ENCODE measurements at places on chromosomes 4 and X.
A peak's percentile ranks its signal among the peaks of the same experiment; 100 is the strongest.

DNA sequence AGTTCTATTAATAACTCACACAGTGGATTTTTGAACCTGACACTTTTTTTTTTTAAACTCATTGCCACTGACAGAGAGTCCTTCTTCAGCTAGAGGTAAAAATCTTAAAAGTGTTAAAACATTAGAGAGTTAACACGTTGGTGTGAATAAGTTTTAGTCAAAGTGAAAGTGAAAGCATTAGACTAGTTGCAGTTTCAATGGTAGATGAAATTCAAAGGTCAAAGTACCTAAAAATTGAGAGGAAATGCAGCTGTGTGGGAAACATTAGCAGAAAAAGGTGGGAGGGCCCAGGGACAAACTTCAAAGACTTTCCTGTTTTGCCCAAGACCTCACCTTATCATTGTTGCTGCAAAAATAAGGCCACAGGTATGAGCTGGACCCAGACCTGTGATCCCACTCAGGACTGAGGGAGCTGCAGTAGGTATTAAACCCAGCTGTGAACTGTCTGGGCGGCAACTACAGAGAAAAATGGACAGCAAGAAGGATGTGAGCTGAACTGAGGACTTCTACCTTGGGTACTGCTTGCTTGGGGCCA is 17.6 kb upstream of the GABRA4 start:
- DNase-seq = peak; percentile 29

GRCh38 chr4:66766557-66766956 is 778.7 kb downstream of the CENPC start:
- no peak for DNase-seq

DNA sequence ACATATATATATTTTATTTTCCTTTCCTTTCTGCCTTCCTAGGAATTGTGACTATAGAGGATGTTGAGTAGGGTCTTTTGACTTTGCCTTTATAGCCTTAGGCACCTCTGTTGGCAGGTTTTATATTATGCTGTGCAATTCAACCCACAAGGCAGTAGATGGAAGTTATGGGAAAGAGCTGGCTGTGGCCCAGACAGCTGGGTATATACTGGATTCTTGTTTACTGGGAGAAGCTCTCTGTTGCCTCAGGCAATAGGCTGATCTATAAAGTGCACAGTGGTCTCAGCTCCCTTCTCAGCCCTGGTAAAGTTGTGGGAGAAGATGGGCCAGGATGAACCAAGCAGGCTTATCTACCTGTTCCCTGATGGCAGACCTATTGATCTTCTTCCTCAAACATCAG is 342.0 kb downstream of the GBA3 start:
- DNase-seq = no peak

- no peak for DNase-seq
Observed at GRCh38 chr4:18100657-18101056, 79.1 kb upstream of the LCORL start.

DNA sequence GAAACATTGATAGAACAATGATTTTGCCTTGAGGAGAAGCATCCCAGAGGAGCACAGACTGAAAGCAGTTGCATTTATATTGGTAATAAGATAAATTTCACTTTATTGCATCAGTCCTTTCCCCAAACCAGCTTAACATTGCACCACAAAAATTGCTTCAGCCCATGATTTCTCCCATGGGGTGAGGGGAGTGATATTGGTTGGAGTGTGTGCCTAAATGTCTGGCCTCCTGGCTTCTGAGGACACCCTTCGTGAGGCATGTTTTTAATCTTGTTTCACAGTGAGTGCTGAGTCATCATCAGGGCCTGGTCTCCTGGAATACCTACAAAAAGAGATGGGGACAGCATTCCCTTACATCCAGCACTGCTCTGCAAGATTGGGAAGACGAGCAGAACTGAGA is 487.9 kb downstream of the C4orf33 start:
- no peak for DNase-seq

DNA sequence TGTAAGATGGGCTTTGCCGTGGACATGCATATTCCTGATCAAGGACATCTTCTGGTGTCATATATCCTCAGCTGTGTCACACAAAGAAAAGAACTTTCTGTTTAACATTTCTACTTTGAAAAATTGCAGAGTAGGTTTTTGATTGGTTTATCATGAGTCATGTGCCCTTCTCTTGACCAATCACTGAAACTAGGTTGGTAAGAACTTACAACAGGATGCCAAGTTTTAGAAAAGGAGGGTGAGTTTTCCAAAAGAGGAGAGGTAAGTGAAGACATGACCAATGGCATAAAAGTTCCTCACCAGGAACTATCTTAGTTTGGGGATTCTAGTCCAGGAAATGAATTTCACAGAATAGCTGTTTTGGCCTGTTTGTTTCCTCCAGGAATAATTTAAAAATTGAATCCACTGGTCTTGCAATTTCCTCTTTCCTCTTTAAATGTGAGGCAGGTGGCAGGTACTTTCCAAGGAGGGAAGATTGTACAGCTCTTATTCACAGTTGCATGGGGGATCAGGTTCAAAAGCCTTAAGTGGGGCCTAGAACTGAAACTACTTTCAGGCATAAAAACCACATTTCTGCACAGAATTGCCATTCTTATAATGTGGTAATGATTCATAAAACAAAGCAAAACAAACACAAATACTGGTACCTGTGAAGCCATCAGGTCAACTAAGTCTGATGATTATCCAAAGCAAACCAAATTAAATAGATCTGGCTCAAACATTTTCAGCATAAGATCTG is 1114.5 kb upstream of the LCORL start:
- DNase-seq = no peak

GRCh38 chr4:124028182-124028581 is 631.6 kb downstream of the SPRY1 start:
- no peak for DNase-seq

DNA sequence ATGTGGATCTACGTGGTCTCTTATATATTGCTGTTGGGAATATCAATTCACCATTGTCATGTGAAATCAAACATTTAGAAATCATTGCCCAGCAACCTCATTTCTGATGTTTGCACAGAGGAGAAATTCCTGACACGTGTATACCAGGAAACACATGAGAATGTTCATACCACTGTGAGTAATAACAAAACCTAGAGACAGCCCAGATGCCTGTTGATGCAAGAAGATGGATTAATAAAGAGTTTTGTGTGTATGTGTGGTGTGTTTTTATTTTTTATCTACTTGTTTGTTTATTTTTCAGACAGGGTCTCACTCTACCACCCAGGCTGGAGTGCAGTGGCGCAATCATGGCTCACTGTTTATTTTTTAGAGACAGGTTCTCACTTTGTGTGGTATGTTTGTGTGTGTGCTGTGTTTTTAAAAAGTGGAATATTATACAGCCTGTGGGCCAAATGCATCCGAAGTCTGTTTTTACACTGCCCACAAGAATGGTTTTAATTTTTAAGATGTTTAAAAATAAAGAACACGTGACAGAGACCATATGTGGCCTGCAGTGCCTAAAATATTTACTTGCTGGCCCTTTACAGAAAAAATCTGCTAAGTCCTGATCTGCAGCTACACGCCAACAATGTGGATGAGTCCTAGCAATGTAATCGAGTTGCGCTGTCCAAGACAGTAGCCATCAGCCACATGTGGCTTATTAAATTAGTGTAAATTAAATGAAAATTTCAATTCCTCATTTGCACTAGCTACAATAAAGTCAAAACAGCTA is 39.2 kb downstream of the TXLNG start:
- no peak for DNase-seq

DNA sequence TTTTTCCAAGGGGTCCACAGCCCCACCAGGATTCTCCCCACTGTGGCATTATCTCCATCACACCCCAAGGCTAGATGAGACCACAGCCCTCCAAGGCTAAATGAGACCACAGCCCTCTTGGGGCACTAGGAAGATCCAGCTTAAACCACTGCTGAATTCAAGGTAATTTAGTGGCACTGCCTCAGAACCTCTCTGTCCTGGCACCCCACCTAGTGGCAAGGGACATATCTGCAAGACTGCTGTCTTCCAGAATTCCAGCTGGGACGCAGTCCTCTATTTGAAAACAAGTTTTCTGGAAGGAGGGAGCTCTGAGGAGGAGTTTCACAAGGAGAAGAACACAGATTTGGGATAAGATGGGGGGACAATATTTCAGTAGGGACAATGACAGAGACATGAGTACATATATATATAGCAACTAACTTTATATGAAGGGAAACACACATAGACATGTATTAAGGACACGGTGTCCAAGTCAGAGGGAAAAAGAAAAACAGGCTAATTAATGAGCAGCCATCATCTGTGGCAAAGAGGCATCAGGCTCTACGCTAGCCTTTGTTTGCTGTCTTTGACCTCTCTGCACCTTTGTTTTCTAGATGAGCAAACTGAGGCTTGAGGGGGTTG is 9.3 kb downstream of the CETN2 start:
- no peak for DNase-seq

GRCh38 chrX:13283950-13284546 is 35.8 kb downstream of the ATXN3L start:
- DNase-seq = no peak

- no peak for DNase-seq
Observed at GRCh38 chr4:7585768-7586167, 151.0 kb upstream of the PSAPL1 start.

DNA sequence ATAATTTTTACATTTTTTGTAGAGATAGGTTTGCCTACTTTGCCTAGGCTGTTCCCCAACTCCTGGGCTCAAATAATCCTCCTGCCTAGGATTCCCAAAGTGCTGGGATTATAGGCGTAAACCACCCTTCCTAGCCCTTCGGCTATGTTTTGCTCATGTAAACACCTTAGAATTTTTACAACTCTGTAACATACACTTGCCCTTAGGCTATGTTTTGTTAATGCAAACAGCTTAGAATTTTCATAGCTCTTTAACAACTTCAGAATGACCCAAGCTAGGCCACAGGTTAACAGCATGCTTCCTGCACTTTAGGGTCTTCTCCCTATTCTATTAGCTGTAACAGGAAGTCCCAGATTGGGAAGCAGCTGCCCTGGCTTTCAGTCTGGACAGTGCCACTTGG is 24.2 kb downstream of the KLHL15 start:
- no peak for DNase-seq

DNA sequence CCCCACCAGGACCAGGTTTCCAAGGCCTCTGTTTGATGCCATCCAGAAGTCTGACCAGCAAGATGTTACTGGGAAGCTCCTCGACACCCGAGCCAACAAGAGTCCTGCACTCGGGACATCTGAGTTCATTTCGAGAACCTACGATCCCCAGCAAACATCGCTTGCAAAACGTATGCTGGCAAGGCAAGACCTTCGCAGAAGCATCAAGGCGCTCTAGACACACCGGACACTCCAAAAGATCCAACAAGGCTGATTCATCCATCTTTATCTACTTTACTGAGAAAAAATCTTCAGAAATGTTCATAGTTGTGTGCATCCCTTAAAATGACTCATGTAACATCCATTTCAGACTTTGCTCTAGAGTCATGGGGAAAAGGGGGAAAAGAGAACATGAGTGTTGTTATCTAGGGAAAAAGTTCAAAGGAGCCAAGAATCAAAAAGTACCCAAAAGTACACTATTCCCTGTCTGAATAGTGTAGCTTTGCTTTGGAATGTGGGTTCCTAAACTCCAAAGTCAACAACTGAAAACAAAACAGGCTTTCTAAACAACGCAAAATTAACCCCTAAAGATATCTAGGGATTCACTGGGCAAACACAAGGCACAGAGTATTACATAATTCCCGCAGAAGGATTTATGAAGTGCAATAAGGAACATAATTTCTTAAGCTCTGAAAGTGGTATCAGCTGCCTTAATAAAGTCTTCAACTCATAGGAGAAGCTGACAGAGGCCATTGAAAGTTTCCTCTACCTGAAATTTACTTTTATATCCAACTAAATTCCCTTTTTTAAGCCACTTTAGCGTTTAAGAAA is 1.6 kb downstream of the SH3RF1 start:
- DNase-seq = no peak

GRCh38 chrX:1205681-1206611 is 6.5 kb downstream of the CRLF2 start:
- DNase-seq = peak; percentile 71

- DNase-seq = no peak
Observed at GRCh38 chr4:4432341-4433125, 45.6 kb downstream of the NSG1 start.

DNA sequence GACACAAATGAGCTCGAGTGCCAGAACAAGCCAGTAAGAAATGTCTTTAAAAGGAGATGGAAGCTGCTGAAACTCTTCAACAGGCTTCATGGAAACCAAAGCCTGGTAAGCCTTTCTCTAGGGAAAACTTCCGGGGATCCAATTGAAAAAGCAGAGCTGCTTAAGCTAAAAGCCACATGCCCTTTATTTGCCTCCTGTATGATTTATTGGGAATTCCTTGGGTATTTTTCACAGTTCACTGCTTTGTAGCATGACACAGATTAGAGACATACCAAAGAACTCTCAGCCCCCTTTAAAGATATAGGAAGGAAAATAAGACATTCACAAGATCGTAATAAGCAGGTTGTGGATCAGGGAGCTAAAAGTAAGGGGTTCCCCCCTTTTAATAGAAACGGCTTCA is 6.5 kb upstream of the ARHGAP6 start:
- no peak for DNase-seq

GRCh38 chr4:13920901-13921300 is 293.4 kb upstream of the BOD1L1 start:
- no peak for DNase-seq

DNA sequence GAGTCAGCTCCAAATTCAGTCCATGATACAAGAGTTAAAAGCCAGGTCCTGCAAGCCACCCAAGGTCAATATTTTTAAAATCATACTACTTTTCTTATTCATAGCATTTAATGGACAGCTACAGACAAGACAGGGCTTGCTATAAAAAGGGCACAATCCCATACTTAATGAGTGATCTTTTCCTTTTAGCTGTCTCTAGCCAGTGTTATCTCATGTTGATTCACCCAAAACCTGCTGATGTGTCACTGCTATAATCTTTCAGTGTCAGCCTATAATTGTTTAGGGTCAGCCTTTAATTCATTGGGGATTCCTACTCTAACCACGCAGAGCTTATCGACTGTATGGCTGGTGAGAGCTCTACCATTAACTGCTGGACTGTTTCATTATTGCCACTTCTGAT is 51.2 kb upstream of the HCCS start:
- no peak for DNase-seq

- DNase-seq = no peak
Observed at GRCh38 chr4:36815536-36815935, 429.0 kb upstream of the NWD2 start.

DNA sequence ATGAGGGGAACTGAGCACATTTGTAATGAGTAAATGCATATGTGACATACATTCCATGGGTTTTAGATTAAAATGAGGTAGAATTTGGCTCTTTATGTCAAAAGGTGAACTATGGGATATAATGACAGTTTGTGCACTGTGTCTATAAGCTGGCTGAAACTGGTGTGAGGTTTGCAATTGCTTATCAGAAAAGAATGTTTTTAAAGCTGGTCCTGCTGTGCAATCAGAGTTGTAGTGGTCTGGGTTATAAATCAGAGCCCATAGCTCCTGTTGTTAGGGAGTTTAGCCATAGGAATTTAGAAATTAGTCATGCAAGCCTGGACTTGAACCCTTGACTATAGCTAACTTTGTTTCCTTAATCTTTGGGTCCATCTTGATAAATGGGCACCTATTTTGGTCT is 23.1 kb upstream of the GATB start:
- DNase-seq = no peak

DNA sequence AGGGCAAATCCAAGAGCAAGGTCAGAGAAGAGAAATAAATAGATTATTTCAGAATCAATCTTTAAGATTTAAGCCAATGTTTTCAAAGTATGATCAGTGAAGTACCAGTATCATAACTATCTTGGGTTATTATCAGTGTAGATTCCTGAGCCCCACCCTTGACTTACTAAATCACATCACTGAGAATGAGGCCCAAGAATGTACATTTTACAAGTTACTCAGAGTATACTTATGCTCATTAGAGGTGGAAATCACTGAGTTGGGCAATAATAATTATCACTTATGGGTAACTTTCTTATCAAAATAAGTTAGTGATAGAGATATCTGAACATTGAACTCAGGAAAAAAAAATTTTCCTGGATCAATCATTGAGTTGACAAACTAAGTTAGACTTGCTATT is 121.6 kb upstream of the NOCT start:
- DNase-seq = no peak
